ENCODE measurements at places on chromosomes 7 and 10.
A peak's percentile ranks its signal among the peaks of the same experiment; 100 is the strongest.

DNA sequence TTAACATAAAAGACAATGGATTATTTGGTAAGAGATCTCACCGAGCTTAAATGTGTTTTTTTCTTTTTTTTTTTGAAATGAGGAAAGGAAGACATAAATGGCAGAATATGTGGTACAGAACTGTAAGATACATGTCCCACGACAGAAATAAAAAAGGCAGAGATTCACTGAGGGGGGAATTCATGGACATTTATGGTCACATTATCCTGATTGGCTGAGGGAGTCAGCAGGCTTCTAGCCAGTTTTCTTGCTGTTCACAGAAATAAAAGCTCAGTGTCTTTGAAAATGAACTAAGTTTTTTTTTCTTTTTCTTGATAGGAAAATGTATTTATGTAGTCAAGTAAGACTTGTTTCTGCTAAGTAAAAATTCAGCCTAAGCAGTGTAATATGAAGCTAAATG lies 8.2 kb upstream of the FAS start:
- DNase-seq, result no peak

DNA sequence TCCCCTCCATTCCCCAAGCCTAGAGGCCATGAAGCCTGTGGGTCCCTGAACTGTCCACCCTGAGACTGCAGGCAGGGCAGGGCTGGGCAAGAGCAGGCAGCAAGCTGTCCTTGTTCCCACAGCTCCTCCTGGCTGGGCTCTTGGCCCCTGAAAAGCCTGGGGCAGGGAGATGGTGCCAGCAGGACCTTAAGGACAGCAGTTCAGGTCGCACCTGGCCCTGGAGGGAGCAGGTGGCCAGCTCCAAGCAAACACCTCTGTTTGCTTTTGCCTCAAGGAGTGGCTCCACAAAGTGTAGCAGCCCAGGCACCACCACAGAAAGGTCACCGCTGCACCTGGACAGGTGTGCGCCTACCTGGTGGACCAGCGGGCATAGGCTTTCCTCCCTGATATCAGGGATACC lies 5.2 kb downstream of the RET start:
- no peak for DNase-seq

DNA sequence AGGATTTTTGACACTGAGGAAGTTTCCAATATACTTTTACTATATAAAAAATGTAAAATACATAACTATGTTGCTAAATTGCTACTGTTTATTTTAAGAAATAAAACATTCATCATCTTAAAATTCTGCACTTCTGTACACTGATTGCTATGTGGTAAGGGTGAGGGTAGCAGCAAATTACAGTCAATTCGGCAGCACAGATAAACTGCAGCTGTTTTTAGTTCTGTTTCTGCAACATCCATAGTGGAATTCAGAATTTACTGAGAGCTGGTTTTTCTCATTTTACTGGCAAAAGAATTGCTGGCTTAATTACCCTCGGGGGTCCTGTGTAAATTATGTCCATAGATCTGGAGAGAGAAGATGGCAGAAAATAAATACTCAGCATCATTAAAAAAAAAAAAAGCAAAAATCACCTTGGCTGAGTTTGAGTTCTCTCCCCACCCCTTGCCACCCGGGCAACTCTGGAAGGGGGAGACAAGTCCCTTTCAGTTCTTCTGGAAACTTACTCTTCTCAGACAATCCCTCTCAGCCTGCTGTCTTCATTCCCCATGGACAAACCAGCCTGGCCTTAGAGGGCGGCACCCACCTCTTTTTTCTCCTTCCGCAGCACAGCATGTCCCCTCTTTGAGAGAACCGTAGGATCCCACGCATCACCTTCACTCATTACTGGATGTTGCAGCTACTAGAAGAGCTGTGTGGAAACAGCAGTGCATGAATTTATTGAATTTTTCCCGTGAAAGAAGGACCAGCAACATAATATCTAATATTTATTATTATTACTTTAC lies 501.1 kb upstream of the CELF2 start:
- no peak for DNase-seq

DNA sequence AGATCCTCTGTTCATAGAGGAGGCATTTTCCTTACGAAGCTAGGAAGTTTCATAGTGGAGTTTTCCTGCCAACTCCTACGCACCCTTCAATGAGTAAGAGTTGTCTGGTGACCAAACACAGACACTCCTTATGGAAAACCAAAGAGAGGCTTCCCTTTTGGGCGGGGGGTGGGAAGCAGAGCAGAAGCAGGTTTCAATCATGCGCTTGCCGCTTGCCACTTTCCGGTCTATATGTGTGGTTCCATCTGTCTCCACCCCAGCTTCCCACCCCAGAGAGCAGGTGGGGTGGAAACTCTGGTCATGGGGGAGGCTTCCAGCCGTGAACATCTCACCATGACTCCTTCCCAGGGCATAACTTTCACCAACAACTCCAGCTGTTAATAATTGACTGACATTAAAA lies 68.8 kb upstream of the GRB10 start:
- no peak for DNase-seq

GRCh38 chr10:10985361-10985760 lies 32.3 kb upstream of the CELF2 start:
- DNase-seq, result no peak

- DNase-seq, result no peak
These were observed 29.4 kb upstream of the GATAD1 start for GRCh38 chr7:92417913-92418312.

- no peak for DNase-seq
These were observed 275.9 kb downstream of the EXOC4 start for GRCh38 chr7:133528796-133529195.

GRCh38 chr10:123995461-123996131 lies 97.8 kb downstream of the CHST15 start:
- peak; percentile 26 for DNase-seq

GRCh38 chr7:51012569-51013217 lies 230.0 kb upstream of the GRB10 start:
- DNase-seq, result no peak

DNA sequence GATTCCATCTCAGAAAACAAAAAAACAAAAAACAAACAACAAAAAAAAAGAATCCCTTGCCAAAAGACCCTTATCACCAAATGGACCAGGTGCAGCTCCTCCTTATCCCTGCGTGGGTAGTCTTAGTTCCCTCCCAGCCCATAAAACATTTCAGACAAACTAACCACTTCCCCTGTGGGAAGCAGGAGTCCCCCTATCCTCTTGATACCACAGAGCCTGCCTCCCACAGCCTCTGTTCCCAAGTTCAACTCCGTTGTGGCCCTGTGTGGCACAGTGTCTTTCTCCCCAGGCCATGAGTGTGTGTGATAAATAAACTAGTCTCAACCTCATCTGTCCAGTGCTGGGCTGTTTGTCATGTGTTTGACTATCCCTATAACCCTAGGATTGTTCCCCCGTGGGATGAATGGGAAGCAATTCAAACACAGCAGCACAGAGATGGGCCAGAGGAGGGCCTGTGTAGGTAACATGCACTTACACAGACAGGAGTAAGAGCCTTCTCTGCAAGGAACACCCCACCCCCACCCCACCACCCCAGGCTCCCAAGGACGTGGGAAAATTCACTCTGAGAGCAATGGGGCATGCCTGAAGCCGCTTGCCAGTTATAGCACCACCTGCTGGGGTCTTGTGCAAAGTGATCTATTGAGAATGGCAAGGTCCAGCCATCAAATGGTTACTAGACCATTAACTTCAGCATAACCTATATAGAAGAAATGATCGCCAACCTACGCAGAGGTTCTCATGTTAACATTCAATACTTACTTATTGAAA lies 147.1 kb upstream of the GHITM start:
- DNase-seq, result no peak

GRCh38 chr10:88442716-88443115 lies 140.4 kb downstream of the RNLS start:
- DNase-seq, result no peak

DNA sequence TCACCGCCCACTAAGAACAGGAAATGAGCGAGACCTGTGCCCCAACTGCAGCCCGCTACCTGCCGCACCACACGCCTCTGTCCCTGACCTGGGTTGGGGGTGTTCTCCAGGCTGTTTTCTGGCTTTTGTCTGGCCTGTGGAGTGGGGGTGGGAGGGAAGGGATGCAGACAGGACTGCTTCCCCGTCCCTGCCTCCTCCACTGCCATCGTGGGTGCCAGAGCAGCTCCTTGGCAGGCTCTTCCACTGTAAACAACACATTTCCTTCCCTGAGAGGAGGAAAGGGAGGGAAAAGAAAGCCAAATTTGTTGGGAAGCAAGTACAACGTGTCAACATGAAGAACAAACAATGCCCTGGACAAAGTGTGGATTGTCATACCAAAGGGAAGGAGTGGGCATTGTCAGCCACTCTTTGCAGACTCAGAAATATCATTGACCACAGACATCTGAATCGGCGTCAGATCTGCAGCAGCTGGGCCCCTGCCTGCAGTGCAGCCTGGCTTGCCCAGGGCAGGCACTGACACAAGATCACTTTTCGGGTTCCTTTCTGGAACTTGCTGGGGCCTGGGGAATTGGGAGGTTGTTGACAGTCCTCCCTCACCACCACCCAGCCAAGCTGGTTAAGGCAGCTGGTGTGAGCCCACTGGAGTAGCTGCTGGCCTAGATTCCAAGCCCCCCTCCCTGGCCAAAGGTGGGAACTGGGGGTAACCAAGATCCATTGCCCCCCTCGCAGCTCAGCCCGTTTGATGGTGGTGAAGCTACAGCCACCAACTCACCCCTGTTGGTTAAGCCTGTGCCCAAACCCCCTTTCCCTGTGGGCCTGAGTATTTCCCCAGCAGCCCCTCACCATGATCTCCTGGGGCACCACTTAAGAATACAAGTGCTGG lies 22.6 kb upstream of the TRIM8 start:
- DNase-seq, result no peak

DNA sequence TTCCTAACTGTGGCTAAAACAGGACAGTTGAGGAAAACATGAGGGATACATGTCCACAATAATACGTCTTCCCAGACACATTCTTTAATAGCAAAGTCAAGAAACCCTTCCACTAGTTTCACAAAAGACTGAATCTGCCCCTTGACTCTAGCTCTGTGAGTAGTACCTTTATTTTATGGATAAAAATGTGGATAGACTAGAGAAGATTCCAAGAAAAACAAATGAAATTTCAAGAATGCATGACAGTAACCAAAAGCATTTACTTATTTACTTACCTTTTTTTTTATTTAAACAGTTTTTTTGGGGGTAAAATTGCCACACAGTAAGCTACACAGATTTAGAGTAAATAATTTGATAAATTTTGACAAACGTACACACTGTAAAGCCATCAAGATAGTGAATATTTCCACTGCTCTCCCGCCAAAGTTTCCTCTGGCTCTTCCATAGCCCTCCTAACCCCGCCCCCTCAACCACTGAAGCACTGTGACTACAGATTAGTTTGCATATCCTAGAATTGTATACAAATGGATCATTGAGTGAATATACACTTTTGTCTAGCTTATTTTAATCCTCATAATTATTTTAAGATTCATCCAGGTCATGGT lies 420.4 kb upstream of the ZMIZ1 start:
- DNase-seq, result no peak

DNA sequence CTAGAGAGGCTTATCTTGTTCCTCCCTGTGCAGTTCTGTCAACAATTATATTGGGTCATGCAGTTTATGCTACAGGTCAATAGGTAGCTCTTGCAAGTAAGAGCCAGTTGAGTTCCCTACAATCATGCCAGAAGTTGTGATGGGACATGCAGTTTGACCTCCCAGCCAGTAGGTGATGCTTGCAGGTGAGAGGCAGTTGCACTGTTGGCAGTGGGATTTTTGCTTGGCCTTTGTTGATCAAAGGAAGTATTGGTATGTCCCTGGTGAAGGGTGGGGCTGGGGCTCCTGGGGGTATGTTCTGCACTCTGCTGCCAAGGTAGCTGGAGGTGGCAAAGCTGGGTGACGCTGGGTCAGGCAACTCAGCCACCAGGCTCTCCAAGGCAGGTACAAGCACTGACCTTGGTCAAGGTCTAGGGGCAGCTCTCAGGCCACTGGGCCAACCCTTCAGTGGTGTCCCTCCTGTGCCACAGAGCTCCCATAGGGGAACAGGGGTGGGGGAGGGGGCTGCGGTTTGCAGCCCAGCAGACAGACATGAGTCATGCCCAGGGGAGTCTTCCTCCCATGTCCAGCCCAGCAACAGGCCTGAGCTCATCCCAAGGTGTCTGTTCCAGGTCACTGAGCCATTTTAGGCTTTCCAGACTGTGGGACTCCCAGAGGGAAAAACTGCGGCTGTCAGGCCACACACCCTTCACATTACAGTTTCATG lies 43.3 kb downstream of the MEOX2 start:
- DNase-seq, result no peak

GRCh38 chr7:107948645-107949442 lies 54.1 kb downstream of the LAMB1 start:
- DNase-seq, result no peak

- no peak for DNase-seq
These were observed 233.8 kb upstream of the NEBL start for GRCh38 chr10:21130683-21131442.

GRCh38 chr7:143145-143751 lies 49.1 kb upstream of the FAM20C start:
- no peak for DNase-seq

All from GM18507 (cell line).